ENCODE measurements at places on chromosomes 6 and 20.

DNA sequence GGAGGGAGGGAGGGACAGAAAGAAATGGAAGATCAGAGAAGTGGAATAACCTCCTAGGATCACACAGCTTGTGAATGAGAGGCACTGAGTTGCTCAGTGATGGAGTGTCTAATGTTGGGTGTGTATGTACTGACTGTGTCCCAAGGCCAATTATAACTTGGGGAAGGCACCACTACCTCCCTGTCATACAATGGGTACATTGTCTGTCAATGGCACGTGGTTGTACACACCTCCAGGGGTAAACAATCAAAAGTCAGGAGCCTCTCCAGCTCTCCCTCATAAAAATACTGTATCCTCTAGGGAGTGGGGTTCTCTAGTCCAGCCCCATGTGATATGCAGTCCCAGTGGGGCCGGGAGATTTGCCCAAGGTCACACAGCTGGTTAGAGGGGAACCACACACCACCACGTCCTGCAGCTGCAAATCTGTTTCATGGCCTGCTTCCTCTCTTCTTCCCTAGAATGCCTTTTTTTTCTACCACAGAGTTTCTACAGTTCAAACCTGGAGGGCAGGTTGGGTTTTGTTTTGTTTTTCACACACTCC lies 112.5 kb downstream of the SNX5 start:
- no peak for DNase-seq

GRCh38 chr6:43900916-43901732 lies 131.1 kb downstream of the VEGFA start:
- no peak for DNase-seq

GRCh38 chr6:45170309-45170708 lies 157.8 kb upstream of the RUNX2 start:
- no peak for DNase-seq

GRCh38 chr6:109186012-109186411 lies 90.7 kb downstream of the CEP57L1 start:
- DNase-seq = no peak

DNA sequence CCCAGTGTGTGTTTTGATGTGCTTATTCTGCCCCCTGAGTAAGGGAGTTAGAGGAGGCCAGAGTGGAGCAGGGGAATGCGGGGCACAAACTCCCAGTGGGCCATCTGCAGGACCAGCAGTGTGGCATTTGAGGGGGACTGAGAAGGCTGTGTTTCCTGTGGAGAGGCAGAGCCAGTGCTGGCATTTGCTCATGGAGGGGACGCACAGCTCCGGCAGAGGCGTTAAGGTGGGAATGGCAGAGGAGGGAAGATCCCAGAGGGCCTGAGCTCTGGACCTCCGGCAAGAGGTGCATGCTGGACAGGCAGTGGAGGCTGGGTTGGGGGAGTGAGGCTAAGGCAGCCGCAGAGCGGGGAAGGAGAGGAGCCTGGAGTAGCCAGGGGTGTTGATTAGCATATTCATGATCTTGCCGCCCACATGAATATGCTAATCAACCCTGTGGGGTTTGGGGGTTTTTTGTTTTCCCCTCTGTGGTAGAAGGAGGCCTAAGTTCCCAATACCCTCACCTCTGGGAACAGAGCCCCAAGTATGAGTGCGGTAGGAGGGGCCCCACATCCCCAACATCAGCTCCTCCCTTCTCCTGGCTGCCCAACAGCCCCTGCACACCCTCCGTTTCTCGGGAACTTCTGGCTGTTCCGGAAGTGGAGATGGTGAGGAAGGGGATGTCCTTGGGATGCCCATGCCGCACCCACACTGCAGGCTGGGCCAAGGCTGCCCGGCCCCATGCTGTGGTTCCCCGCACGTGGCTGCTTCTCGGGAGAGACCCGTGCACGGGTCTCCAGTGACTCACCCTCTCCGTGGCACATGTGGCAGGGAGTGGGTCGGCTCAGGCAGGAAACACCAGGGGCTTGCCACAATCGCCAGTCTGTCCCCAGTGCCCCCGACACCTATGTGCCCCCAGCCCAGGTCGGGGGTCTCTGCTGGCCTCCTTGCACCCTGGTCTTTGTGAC lies 33.8 kb downstream of the DLGAP4 start:
- no peak for DNase-seq

- no peak for DNase-seq
These were observed 978 bp downstream of the AURKA start for GRCh38 chr20:56391037-56391436.

GRCh38 chr6:100774681-100775080 lies 106.4 kb downstream of the ASCC3 start:
- DNase-seq = no peak

DNA sequence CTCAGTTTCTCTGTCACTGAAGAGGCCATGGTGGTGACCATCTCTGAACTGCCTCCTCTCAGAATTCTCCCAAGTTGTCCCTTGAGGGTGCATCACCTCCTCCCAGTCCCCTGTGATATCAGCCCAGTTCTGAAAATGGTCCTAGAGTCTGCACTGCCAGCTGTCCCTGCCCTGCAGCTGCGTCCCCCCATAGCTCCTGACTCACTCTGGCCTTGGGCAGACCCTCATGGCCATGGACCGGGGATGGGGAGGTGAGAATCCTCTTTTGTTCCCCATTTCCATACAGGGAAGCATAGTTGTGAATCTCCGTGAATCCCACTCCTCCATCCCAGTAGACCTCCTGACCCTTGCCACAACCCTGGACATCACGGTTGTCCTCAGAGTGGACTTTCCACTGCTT lies 4.5 kb downstream of the ETV7 start:
- DNase-seq = no peak

- no peak for DNase-seq
These were observed 62.1 kb upstream of the PHACTR1 start for GRCh38 chr6:12654514-12654913.

DNA sequence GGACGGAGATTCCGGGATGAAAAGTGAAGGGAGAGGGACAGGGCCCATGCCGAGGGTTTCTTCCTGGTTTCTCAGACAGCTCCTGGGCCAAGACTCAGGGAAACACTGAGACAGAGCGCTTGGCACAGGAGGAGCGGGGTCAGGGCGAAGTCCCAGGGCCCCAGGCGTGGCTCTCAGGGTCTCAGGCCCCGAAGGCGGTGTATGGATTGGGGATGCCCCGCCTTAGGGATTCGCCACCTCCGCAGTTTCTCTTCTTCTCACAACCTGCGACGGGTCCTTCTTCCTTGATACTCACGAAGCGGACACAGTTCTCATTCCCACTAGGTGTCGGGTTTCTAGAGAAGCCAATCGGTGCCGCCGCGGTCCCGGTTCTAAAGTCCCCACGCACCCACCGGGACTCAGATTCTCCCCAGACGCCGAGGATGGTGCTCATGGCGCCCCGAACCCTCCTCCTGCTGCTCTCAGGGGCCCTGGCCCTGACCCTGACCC lies 55.0 kb upstream of the HLA-A start:
- DNase-seq = no peak

GRCh38 chr6:41690541-41691330 lies 44.7 kb downstream of the TFEB start:
- DNase-seq = no peak

DNA sequence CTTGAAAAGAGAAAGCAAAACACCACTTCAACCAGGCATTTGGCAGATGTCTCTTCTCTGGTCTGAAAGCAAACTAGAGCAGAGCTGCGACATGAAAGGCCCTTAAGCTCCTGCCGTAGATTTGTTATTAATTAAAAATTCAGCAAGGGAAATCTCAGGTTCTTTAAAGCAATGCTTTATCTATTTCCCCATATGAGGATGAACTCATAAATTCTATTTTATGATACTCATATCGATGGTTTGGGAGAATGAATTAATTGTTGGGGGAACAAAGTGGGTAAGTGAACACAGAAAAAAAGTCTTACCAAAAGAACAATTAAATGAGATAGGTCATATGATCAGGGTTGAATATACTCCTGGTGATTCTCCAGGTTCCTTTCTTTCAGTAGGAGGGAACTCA lies 464.7 kb upstream of the SLC35B3 start:
- DNase-seq = no peak

- DNase-seq = peak; percentile 13
These were observed 110.4 kb upstream of the ARMC2 start for GRCh38 chr6:108737594-108738546.

DNA sequence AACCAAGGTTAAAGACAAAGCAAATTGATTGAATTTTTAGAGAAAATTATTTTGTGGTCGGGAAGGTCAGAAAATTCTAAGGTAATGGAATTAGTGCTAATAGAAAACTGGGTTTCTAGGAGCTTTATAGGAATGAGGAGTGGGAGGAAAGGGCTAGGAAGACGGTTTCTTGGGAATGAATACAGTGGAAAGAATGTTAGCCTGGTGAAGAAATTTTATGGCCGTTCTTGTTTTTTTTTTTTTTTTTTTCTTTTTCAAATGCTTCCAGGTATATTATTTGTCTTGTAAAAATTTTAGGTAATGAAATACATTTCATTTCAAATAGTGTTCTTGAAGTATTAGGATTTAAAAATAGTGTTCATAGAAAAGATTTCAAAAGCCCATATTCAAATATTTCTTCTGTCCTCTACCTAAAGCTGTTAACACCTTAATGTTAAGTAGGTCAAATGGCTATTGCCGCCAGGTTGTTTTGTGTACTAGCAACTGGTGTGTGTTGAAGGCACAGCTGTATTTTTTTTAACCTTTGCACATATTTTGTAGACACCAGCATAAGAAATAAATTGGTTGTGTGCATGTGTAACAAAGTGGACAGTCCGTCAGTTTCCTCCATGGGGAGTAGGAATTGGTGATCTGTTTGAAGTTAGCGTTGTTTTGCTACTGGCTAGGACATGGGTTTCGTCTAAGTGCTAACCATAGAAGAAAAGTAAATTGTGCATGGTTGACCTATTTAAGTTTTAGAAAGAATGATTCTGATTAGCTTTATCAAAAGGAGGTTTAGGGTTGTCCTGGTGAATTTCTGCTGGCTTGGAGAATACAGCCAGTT lies 32.3 kb downstream of the AFDN start:
- DNase-seq = no peak

DNA sequence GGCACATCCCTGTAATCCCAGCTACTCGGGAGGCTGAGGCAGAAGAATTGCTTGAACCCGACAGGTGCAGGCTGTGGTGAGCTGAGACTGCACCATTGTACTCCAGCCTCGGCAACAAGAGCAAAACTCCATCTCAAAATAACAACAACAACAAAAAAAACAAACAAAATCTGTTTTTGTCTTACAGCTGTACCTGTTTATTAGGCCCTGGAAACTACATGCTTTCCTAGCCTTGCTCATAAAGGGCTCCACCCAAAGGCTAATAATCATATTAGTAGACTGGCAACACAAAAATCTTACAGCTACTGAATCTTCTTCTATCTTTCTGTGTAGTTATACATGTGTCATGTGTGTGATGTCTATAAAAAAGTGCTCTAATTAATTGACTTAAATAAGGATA lies 503.9 kb upstream of the EYS start:
- DNase-seq = no peak

DNA sequence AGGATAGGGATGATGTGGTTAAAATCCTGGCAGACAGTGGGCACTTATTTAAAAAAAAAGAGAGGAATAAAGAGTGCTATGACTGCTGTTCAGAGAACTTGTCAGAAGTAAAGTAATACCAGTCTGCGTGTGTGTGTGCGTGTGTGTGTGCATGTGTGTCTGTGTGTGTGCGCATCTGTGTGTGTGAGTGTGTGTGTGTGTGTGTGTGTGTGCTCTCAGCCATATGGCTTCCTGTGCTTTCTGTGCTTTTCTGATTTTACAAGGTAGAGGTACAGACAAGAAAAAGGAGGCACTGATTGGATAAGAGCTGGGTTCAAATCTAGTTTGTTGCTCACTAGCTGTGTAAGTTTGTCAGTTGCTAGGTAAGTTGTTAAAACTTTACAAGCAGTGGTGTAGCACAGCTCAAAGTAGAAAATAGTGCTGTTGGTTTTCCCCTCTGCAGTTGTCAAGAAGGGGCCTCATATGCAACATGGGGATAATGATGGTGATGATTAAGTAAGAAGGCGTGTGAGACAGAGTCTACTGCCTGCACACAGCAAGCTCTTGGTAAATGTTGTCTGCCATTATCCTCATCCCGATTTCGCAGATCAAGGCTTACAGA lies 155.3 kb upstream of the ZNF217 start:
- DNase-seq = no peak
